ENCODE measurements at places on chromosomes 16 and 17.

GRCh38 chr16:57834936-57835335 is 32.6 kb upstream of the KIFC3 start:
- DNase-seq: peak; percentile 33

DNA sequence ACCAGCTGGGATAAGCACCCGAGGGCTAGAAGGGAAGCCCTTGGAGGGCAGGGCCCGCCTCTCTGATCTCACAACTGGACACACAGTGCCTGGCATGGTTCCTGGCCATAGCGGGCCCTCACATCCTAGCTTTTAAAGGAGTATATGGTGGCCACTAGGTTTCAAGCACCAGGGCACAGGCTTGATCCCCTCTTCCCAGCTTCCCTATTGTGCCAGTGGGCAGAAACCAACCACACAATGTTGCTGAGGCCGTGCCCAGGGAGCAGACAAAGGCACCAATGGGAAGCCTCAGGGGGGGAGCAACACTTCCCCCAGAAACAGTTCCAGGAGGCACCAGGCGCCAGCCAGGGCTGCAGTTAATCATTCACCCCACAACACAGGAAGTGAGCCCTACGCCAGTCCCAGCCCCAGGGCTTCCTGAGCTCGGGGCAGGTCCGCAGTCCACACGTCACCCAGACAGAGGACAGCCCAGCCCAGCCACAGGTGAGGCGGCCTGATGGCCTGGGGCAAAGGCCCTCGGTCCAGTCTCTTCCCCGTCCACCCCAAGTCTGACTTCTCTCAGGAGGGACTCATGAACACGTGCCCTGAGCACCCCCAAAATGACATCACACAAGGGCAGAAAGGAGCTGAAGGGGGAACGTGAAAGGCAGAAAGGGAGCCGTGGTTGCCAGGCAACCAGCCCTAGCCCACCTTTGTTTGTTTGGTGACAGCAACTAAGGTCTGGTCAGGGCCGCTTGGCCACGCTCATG is 12.8 kb downstream of the SMIM5 start:
- DNase-seq: no peak

DNA sequence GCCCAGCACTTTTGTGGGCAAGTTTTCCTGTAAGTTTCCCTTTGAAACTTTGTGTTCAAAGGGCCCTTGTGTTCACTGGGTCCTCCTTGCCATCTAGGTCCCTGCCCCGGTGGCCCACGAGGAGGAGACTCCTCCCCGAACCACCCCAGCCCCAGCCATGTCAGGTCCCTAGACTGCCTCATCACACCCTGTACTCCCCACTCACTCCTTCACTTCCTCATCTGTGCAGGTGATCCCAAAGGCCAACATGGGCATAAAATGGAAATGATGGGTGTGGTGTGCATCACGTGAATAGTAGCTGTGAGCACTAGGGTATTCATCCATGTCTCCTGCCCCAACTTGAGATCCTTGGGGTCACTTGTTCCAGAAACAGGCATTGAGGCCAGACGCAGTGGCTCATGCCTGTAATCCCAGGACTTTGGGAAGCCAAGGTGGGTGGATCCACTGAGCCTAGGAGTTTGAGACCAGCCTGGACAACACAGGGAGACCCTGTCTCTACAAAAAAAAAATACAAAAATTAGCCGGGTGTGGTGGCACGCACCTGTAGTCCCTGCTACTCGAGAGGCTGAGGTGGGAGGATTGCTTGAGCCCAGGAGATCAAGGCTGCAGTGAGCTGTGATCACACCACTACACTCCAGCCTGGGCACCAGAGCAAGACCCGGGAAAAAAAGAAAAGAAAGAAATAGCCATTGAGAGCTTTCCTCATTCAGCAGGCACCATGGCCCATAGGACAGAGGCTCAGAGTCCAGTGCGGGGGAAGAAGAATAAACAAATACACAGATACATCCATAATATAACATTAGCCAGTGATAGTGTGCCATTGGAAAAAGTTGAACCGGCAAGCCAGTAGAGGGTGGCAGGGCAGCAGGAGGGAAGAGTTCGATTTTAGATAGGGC is 74.5 kb downstream of the KATNIP start:
- DNase-seq: no peak

DNA sequence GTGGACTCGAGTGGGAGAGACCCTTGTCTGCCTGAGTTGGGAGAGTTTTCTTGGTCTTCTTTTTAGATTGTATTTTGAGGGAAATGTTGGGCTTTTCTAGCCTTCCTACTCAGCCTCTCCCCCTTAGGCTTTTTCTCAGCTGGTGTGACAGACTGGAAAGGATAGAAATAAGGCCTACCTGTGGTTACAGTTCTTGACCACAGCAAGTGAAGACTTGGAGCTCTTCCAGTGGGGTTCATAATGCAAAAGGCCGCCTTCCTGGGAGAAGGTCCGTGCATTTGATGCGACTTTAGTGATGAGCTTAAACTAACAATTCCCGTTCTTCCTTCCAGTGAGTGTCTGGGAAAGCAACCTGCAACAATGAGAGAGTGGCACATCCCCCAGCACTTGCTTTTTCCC is 56.8 kb downstream of the B9D1 start:
- DNase-seq: no peak

- peak; percentile 57 for DNase-seq
These were observed 24.4 kb downstream of the SRL start for GRCh38 chr16:4217204-4218131.

GRCh38 chr17:20966870-20967269 is 75.9 kb downstream of the USP22 start:
- no peak for DNase-seq

GRCh38 chr16:52924162-52924561 is 128.5 kb downstream of the CHD9NB start:
- no peak for DNase-seq

GRCh38 chr17:50946891-50947781 is 81.0 kb upstream of the TOB1 start:
- DNase-seq: no peak

DNA sequence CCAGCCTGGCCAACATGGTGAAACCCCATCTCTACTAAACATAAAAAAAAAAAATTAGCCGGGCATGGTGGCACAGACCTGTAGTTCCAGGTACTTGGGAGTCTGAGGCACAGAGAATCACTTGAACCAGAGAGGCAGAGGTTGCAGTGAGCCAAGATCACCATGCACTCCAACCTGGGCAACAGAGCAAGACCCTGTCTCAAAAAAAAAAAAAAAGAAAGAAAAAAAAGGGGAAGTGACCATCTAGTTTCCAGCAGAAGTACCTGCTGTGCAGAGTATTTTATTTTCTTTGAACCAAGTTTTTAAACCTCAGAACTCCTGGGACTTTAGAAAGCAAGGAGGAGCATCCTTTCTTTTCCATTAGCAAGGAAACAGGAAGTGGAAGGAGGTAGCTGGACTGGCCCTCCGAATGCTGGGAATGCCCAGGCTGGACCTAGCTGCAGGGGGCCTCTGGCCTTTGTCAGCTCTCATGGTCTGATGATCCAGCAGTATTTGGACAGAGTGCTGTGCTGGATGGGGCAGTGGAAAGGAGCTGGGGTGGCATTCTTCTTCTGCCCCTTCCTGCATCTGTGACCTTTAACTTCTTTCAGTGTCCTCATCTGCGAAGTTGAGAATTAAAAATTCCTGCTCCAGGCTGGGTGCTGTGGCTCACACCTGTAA is 6.6 kb downstream of the GID4 start:
- DNase-seq: no peak

GRCh38 chr16:12489357-12489990 is 314.2 kb downstream of the CPPED1 start:
- no peak for DNase-seq

DNA sequence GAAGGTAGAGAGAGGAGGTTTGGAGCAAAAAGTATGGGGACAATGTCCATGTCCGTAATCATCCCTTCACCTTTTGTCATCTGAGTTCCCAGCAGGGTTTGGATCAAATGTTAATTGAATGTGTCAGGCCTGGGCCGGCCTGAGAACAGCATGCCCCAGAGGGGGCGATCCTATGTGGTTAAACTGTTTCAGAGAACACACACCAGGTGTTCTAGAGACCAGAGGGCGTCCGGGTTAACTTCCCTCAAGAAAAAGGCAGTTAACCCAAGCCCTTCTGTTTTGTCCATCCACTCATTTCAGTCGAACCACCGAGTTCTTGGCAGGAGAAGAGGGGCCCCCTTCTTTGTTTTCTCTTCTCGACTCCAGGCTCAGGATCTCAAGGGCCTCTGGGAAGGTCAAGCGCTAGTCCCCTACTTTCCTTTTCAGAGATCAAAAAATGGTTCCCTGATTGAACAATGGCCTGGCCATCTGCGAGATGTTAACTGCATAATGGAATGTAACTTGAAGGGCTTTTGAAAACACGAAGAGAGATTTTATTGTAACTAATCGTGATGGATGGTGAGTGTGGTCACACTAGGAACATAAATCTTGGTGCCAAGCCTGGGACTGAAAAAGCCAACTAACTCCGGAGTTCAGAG is 142.5 kb downstream of the IRX3 start:
- no peak for DNase-seq

- DNase-seq: no peak
These were observed 22.5 kb downstream of the SLC38A10 start for GRCh38 chr17:81272616-81273015.

GRCh38 chr16:3389663-3390338 is 11.0 kb downstream of the ZSCAN32 start:
- DNase-seq: no peak

GRCh38 chr17:31859487-31860008 is 504 bp upstream of the COPRS start:
- no peak for DNase-seq

DNA sequence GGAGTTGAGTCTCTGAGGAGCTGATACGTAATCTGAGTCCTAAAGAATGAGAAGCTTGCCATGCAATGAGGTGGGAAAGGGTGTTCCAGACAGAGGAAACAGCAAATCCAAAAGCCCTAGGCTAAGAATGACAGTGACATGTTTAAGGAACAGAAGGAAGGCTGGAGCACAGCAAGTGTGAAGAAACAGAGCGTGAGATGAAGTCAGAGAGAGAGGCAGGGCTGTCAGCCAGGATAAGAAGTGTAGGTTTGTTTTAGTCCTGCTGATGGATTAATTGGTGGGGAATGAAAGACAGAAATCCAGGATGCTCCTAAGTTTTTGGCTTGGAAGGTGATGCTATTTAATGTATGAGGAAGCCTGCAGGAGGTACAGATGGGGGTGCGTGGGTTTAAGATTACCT is 14.5 kb downstream of the MMP28 start:
- DNase-seq: no peak

DNA sequence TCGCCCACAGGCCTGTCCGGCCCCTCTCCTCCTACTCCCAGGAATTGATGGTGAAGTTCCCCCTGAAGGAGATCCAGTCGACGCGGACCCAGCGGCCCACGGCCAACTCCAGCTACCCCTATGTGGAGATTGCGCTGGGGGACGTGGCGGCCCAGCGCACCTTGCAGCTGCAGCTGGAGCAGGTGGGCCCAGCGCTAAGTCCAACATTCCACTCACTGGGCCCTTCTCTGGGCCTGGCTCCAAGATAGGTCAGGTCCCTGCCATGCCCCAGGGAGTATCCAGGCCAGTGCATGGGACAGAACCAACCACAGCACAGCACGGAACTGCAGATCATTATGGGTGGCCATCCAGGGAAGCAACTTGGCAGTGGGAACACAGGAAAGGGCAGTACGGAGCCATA is 9.9 kb upstream of the ALKBH5 start:
- no peak for DNase-seq

GRCh38 chr17:7884581-7885366 is 3.8 kb upstream of the CHD3 start:
- peak; percentile 29 for DNase-seq

DNA sequence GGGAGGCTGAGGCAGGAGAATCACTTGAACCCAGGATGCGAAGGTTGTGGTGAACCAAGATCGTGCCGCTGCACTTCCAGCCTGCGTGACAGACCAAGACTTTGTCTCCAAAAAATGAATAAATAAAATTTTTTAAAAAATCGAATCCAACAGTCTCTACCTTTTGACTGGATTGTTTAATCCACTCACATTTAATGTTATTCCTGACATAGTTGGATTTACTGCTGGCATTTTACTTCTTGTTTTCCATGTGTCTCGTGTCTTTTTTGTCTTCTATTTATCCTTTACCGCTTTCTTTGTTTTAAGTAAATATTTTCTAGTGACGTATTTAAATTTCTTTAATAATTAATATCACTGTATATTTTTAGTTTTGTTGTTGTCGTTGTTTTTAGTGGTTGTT is 5.4 kb upstream of the CES4A start:
- DNase-seq: no peak

DNA sequence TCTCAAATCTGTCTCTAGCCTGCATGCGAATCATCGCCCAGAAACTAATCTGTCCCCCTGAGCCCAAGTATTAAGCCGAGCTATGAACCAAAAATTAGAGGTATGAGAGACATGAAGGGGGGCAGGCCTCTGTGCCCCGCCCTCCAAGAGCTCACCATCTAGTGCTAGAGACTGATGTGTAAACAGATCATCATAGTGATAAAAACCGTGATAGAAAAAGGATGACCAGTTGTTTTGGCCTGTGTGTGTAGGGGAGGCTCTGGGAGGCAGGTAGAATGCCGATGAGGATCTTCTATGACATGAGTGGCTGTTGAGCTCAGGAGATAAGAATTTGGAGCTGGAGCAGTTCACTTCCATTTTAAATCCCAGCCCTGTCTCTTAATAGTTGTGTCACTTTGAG is 89.1 kb upstream of the TBX2 start:
- DNase-seq: no peak

GRCh38 chr17:4540687-4541327 is 14.4 kb downstream of the MYBBP1A start:
- no peak for DNase-seq

DNA sequence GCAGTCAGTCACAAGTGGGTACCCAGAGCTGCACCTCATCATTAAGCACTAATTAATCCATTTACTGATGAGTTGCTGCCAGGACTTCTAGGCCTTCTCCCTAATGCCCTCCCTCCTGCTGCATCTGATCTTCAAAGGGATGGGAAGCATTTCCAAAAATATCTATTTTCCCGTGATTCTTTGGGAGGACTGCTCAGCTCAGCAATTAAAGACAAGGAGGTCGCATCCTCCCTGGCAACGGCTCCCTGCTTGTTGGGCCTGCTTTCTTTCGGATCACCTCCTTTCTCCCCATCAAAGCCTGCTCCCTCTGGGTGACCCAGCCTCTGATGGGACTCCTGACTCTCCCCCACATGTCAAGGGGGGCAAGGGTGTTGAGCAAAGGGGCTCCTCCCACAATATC is 26.0 kb upstream of the SPPL2C start:
- no peak for DNase-seq

GRCh38 chr16:70480127-70481105 is 26.0 kb downstream of the FCSK start:
- no peak for DNase-seq

GRCh38 chr16:7124701-7125100 is 207.9 kb upstream of the RBFOX1 start:
- no peak for DNase-seq

GRCh38 chr17:38719943-38720641 is 10.0 kb upstream of the CISD3 start:
- DNase-seq: no peak

DNA sequence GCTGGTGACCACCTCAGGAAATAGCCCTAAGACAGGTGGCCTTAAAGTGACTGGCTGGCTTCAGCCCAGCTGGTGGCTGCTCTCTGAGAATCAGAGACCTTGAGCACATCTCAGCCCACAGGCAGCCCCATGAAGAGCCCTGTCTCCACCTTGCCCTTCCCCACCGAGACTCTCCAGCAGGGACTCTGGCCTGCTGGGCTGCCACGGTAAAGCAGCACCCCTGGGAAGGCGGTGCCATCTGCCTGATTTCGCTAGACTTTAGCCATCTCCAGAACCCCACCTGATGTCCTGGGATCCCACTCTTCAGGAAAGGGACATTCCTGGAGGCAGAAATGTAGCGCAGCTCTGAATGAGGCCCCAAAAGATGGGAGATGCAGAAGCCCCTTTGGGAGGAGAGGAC is 45.2 kb upstream of the LGALS9 start:
- no peak for DNase-seq

- DNase-seq: no peak
These were observed 28.4 kb downstream of the CD300LB start for GRCh38 chr17:74502861-74503260.

- DNase-seq: no peak
These were observed 14.7 kb downstream of the STXBP4 start for GRCh38 chr17:54983260-54983659.

Data from fibroblast of upper back skin (primary cell).